ENCODE measurements at places on chromosomes 13 and 19.

DNA sequence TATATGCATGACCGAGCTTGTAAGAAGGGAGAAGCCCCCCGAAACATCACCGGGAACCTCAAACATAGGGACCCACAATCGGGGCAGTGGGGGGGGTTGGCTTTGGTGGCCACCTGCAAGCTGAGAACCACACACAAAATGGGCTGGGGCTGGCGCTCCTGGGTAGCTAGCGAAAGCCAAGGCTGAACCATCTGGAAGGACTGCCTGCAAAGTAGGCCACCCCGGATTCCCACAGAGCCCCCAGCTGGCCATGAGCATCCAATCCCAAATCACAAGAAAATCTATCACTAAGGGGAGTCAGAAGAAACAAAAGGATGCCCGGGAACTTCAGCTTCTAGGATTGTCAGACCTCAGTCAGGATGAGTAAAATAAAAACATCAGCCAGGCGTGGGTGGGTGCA is 2.8 kb upstream of the PSPN start:
- no peak for DNase-seq

DNA sequence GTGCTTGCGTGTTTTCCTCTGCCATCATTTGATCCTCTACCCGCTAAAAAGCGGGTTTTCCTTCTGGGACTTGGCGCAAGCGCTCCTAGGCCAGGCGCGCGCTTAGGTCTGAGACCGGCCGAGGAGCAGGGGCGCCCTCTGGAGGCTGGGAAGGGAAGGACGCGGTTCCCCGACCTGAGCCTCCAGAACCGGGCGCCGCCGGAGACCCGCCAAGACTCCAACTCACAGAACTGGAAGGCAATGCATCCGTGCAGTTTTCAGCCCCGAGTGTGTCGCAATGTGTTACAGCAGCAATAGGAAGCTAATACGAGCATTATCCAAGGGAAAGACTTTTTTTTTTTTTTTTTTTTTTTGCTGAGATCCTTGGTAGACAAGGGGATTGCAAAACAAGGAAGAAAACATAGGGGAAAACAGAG is 190.9 kb downstream of the COL4A1 start:
- DNase-seq, result peak; percentile 78

- DNase-seq, result no peak
Measured at GRCh38 chr13:75647126-75647784, 11.1 kb downstream of the LMO7 start.

DNA sequence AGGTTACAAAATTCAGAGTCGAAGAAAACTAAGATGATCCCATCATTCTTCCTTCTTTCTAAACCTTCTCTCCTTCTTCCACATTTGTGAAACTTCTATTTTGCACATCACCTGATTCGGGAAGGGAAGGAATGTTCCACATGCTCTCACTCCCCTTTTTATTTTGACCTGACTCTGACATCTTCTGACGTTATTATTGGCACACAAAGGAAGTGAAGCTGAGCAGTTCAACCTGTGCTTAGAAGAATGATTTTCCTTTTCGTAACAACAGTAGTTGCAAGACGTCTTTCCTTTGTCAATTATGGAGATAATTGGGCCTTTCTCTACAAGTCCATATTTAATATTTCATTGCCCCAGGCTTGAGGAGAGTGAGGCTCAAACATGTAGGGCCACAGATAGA is 18.0 kb downstream of the FAM124A start:
- DNase-seq, result no peak

GRCh38 chr13:94319501-94319900 is 160.0 kb downstream of the DCT start:
- DNase-seq, result no peak

- no peak for DNase-seq
Measured at GRCh38 chr13:79779761-79780160, 298.8 kb downstream of the NDFIP2 start.

GRCh38 chr13:76245920-76246319 is 609.8 kb downstream of the LMO7 start:
- DNase-seq, result no peak

DNA sequence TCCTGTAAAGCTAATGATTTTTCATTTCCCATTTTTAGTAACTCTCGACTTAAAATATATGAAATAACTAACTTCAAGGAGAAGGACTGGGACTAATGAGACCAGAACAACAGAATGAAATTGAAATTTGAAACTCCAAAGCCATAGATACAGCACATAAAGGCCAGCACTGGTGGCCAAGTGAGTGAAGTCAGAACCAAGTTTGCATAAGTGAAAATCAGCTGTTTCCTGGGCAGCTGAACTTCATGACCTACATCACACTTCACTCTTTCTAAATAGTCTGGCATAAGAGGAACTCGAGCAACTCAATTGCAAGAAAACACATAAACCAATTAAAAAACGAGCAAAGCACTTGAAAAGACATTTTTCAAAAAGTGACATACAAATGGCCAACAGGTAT is 84.5 kb downstream of the DCLK1 start:
- DNase-seq, result no peak

GRCh38 chr13:110268576-110269185 is 38.3 kb downstream of the COL4A1 start:
- no peak for DNase-seq

DNA sequence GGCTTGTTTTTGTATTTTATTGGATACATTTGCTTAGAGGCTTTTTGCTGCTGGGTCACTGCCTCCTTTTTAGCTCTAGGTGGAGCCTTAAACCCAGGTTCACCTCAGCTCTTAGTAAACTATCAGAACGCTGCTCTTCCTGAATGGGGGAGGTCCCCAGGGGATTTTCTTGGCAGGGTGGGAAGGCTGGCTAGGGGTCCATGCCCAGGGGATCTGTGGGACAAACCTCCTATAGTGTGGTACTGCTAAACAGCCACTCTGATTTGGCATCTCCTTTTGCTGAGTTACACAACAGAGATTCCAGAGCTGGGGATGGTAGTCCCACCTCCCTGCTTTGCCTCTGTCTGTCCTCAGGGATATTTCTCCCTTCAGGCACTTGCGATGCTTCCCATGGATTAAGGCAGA is 204.9 kb downstream of the ZIC5 start:
- DNase-seq, result no peak

DNA sequence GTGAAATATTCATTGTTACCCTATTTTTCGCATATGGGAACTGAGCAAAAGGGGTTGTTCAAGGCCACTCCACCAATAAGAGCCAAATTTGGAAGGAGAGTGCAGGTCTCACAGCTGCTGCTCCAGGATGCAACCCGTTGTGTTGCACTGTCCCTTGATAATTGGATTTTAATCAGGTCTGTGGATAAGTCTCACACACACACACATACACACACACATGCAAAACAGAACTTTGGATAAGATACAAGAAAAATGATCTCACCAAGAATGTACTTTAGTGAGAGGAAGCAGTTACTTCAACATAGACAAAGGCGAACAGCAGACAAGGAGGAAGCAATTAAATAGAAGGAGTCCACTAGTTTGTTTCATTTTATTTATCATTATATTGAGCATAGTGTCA is 127.3 kb upstream of the EDNRB start:
- no peak for DNase-seq

- no peak for DNase-seq
Measured at GRCh38 chr19:13463296-13463695, 43.0 kb downstream of the CACNA1A start.

DNA sequence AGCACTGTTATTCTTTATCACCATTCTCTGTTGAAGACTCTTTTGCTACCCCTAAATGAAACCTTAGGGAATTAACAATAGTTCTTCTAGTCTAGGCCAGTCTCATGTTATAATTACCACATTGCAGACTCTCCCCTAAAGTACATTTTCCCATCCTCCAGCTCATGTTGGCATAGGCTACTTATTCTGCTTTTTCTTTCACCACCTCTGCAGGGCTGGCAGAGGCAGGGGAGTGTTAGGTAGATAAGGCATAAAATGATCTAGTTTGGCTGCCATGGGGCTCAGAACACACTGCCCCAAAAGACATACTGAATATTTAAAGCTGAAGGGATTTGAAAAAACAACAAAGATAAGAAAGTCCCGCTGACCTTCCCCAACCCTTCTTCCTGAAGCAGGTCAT is 82.7 kb upstream of the RFC3 start:
- no peak for DNase-seq

GRCh38 chr19:31803835-31804446 is 454.7 kb upstream of the TSHZ3 start:
- DNase-seq, result no peak

- DNase-seq, result no peak
Measured at GRCh38 chr19:18669524-18669817, 14.0 kb upstream of the CRTC1 start.

- no peak for DNase-seq
Measured at GRCh38 chr13:28449826-28450773, 44.8 kb downstream of the FLT1 start.

GRCh38 chr19:52658595-52658994 is 20.4 kb upstream of the ZNF83 start:
- DNase-seq, result no peak

DNA sequence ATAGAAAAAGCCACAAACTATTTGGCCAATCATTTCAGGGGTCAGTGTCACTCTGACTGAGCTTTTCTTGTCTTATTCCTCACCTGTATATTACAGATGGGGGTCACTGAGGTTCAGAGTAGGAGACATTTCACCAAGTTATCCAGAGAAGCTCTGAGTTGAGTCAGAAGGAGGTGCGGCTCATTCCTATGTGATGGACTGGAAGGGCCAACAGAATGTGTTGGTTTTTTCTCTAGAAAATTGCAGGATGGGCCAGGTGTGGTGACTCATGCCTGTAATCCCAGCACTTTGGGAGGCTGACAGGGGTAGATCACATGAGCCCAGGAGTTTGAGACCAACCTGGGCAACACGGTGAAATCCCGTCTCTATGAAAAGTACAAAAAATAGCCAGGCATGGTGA is 24.5 kb upstream of the ZNF83 start:
- no peak for DNase-seq

DNA sequence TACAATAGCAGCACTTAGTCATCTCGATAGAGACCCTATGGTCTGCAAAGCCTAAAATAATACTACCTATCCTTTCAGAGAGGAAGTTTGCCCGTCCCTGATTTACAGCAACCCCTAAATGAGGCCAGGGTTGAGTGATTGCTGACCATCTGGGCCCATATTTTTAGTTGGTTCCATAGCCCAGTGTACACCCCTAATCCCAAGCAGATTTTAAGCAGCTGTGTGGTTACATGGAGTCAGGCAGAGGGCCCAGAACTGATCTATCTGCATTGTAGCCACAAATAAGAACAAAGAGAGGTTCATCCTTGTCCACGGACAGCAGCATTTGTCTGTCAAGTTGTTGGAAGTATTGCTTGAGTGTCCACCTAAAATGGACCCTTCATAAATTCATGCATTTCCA is 148.2 kb downstream of the DCT start:
- no peak for DNase-seq

DNA sequence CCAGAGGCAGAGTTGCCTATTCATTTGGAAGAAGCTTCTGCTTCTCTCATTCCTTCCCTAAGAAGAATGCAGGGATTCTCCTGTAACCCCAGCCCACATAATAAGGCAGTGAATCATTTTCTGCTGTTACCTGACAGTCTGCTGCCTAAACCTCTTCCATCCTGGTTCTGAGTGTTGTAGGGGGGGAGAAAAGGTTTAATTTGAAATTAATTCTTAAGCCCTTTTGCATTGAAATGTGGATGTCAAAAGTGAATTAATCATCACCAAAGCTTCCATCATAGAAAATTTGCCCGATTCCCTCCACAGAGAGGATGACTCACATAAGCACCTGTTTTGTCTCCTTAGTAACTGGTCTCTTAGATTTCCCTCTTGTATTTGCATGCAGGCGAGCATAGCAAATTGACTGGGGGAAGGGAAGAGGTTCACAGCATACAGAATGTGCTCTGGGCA is 146.7 kb upstream of the FNDC3A start:
- no peak for DNase-seq

DNA sequence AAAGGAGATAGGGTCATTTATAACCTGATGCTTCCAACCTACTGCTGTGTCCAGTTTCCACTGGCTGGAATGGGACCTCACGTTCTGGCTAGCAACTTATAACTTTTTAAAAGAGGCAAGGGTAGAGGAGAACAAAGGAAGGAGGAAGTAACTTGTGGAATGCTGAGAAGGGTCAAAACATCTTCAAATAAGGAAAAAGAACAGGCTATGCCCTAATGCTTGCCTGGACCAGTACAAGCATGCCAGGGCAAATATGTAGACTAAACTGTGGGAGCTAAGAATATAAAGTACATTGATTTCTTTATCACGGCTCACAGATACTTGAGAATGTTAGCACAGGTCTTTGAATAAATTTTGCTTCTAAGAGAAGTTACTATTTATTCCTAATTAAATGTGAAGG is 1.5 kb upstream of the ZNF561 start:
- no peak for DNase-seq

DNA sequence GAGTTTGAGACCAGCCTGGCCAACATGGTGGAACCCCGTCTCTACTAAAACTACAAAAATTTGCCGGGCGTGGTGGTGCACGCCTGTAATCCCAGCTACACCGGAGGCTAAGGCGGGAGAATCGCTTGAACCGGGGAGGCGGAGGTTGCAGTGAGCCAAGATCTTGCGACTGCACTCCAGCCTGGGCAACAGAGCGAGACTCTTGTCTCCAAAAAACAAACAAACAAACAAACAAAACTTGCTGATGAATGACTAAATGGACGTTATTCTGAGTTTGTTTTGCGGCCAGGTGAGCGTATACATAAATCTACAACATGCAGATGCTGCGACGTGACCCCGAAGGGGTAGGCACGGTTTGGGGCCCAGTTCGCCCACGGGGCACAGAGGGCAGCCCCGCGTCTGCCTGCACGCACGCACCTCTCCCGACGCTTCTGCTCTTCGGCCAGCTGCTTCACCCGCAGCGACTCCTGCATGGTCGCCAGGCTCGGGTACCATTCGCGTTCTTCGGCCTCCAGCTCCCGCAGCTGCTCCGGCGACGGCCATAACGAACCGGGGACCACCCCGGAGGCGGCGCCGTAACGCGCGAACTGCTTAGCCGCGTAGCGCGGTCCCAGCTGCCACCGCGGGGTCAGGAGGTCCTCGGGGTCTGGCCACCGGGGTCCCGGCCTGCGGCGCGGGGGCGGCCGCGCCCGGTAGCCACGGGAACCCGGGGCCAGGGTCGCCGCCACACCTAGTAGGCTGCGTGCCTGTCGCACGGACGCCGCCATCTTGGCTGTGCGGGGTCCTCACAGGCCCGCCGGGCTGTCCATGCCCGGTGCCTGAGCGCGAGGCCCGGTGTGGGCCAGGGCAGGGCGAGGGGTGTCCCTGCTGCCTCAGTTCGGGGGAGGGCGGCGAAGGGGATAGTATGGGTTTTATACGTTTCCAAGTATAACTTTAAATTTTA is at the start of gene GADD45GIP1:
Gene GADD45GIP1 (minus strand): TSS at position 778 of the 943 bp plus-strand sequence. CDS start 11 bp downstream, at position 767.
- DNase-seq, result no peak

GRCh38 chr13:52414963-52415362 is 9.0 kb upstream of the THSD1 start:
- DNase-seq, result no peak

GRCh38 chr19:28943651-28944050 is 269.3 kb downstream of the UQCRFS1 start:
- DNase-seq, result no peak

GRCh38 chr19:51811344-51811743 is 16.4 kb downstream of the FPR3 start:
- no peak for DNase-seq
